ENCODE measurements at places on chromosomes 7 and 10. TPM values are rescaled to one million over a fixed set of nuclear protein-coding genes. Genes with fewer than 3 reads are reported as not detected.

- no peaks in the 10 kb centered on the region for H3K27me3 ChIP-seq
- no peaks in the 10 kb centered on the region for H3K4me1 ChIP-seq
- DNase-seq, result no peak
- H3K27ac ChIP-seq, result no peak overlapping the region
These were observed 397.5 kb downstream of the KCNMA1 start for GRCh38 chr10:77240041-77240652.

DNA sequence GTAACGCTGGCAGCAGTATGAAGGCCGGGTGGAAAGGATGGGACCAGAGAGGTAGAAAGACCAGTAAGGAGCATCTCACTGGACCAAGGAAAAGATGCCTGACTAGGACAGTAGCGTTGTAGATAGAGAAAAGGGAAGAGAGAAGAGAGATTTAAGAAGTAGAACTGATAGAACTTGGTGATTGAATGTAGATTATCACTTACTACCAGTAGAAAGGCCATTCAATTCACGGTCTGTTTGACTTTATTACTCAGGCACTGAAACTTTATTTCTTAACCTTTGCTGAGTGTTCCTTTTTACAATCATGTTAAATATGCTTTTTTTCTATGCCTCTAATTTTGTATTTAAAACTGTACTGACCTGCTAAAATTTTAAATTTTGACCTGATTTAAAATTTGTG lies 12.2 kb downstream of the MCU start:
- H3K36me3 ChIP-seq, result no peaks in the 10 kb centered on the region
- H3K4me1 ChIP-seq, result no peaks in the 10 kb centered on the region
- no peak for DNase-seq
- no peaks in the 10 kb centered on the region for H3K27me3 ChIP-seq
- no peak overlapping the region for H3K4me3 ChIP-seq

DNA sequence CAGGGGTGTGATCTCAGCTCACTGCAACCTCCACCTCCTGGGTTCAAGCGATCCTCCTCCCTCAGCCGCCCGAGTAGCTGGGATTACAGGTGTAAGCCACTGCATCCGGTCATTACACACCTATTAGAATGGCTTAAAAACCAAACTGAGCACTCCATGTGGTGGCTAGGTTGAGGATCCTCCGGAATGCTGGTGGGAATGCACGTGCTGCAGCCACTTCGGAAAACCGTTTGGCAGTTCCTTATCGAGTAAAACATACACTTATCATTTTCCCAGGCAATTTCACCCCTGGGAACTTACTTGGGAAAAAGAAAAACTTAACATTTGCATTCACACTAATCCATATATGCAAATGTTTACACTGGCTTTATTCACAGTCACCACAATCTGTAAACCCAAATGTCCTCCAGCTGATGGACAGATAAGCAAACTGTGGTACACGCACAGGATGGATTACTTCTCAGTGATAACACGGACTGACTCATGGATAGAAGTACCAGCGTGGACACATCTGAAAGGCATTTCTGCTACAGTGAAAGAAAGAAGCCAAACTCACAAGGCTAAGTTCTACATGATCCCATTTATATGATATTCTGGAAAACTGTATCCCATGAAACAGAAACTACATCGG lies 20.4 kb downstream of the RFC2 start:
- no peak for DNase-seq
- no peak overlapping the region for H3K27ac ChIP-seq
- no peaks in the 10 kb centered on the region for H3K27me3 ChIP-seq
- H3K36me3 ChIP-seq, result peaks cover 8% of the 10 kb centered on the region
- no peak overlapping the region for H3K4me3 ChIP-seq
- peaks cover 68% of the 10 kb centered on the region for H3K4me1 ChIP-seq

DNA sequence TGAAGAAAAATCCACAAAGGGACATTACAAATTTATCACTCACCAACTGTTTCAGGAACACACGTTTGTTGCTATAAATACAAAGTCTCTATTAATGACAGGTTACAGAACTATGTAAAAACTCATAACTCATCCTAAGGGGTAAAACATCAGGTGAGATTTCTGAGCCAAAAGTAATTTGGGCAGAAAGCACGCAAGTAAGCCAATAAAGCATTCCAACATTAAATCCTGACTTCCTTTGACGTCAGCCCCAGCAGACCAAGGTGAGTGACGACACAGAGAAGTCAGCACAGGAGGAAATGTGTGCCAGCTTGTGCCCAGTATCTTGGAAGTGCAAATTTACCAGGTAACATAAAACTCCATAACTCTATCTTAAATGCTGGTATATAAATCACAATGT lies 45.7 kb downstream of the IMMP2L start:
- no peak overlapping the region for H3K27ac ChIP-seq
- no peaks in the 10 kb centered on the region for H3K27me3 ChIP-seq
- no peak for DNase-seq

DNA sequence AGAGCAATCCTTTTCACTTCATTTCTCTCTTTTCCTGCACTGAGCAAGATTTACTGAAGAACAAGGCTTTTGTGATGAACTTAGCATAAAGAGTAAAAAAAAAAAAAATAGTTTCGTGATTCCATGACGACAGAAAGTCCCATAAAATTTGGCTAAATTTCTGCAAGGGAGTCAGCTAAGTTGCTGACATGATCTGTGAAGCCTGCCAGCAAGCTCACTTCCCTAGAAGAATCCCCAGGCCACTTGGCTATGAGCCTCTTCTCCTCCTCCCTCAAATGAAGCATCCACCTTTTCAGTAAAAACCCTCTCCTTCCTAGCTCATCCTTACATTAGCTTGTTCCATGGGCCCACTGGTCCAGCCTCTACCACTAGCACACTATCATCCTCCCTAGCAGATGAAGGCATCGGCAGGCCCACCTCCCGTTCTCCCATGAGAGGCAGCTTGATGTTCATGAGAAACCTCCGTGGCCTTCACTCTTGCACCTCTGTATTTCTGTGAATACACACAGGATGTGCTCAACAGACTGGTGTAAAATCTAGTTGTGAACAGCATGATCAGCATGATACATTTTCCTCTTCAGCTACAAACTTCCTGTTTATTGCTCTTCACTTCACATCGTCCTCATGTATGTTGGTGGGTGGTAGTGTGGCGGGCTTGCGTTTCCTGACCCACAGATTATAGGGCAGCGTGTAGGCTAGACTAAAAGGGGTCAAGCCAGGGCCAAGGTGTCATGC lies 30.9 kb downstream of the GIMAP8 start:
- no peak for DNase-seq
- no peaks in the 10 kb centered on the region for H3K36me3 ChIP-seq
- no peaks in the 10 kb centered on the region for H3K27me3 ChIP-seq
- no peak overlapping the region for H3K27ac ChIP-seq

DNA sequence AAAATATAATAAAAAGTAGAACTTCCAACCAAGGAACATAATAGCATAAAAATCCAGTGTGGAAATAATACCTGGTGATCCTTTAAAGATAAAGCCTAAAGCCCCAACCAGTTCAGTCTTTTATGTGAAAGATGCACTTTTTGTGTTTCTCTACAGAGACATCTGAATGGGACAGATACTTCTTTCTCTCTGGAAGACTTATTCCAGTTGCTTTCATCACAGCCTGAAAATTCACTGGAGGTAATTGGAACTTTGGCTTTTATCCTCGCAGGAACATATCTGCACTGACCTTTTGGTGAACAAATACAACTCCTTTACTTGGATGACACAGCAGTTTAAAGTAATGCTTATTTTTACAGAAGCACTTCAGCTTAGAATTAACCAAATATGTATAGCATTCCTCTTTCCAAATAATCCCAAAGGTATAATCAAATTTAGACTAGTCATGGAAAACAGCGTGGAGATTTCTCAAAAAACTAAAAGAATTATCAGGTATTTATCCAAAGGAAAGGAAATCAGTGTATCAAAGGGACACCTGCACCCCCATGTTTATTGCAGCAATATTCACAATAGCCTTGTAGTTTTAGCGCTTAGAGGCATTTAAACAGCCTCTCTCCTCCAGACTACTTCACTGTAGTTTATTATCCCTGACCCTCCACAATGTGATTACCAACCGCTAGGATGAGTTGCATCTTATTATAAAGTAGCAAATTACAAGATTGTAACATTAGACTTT lies 16.8 kb downstream of the HNRNPA2B1 start:
- no peak for DNase-seq
- H3K27me3 ChIP-seq, result no peaks in the 10 kb centered on the region
- peak overlapping the region; percentile 38 for H3K27ac ChIP-seq
- peaks cover 6% of the 10 kb centered on the region for H3K4me1 ChIP-seq
- peaks cover 6% of the 10 kb centered on the region for H3K36me3 ChIP-seq

DNA sequence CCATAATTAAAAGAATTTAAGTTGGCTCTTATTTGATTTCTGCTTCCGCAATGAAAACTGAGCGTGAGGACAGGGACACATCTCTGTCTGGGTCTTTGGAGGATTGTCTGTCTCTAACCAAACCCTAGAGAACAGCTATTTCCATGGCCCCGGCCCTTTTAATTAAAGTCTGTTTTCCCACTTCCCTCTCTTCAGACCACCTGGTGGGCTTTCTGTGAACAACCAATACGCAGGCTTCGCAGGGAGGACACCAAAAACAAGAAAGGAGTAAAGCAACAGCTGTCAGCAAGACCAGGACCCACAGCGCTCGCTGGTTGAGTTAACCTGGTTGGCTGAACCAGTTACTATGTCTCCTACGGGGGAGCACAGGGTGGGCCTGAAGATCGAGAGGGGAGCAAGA lies 217.1 kb upstream of the FRMD4A start:
- H3K27me3 ChIP-seq, result no peaks in the 10 kb centered on the region
- no peak for DNase-seq
- H3K27ac ChIP-seq, result no peak overlapping the region
- peaks cover 30% of the 10 kb centered on the region for H3K36me3 ChIP-seq
- peaks cover 36% of the 10 kb centered on the region for H3K4me1 ChIP-seq

- no peak overlapping the region for H3K27ac ChIP-seq
- no peaks in the 10 kb centered on the region for H3K36me3 ChIP-seq
- H3K4me3 ChIP-seq, result no peak overlapping the region
- H3K4me1 ChIP-seq, result no peaks in the 10 kb centered on the region
- H3K27me3 ChIP-seq, result no peaks in the 10 kb centered on the region
These were observed 163.7 kb upstream of the CDC14C start for GRCh38 chr7:48760528-48761265.

- H3K27ac ChIP-seq, result no peak overlapping the region
- peak; percentile 6 for DNase-seq
- H3K4me3 ChIP-seq, result no peak overlapping the region
- no peaks in the 10 kb centered on the region for H3K36me3 ChIP-seq
- no peaks in the 10 kb centered on the region for H3K27me3 ChIP-seq
These were observed 149.2 kb upstream of the GHITM start for GRCh38 chr10:83990126-83990525.

DNA sequence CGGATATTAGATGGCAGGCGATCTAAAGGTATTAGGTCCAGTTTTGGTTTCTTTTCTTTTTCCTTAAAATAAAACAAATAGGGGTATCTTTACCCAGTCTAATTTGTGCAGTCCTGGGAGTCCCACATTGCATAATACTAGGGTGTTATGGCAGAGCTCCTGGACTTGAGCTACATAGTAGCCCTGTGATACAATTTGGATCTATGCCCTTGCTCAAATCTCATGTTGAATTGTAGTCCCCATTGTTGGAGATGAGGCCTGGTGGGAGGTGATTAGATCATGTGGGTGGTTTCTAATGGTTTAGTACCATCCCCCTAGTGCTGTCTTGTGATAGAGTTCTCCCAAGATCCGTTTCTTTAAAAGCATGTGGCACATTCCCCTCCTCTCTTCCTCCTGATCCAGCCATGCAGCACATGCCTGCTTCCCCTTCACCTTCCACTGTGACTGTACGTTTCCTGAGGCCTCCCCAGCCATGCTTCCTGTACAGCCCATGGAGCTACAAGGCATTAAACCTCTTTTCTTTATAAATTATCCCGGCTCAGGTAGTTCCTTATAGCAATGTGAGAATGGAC lies 141.9 kb downstream of the RPS24 start:
- no peaks in the 10 kb centered on the region for H3K4me1 ChIP-seq
- H3K4me3 ChIP-seq, result no peak overlapping the region
- H3K27ac ChIP-seq, result no peak overlapping the region
- H3K27me3 ChIP-seq, result no peaks in the 10 kb centered on the region
- H3K36me3 ChIP-seq, result no peaks in the 10 kb centered on the region
- no peak for DNase-seq

DNA sequence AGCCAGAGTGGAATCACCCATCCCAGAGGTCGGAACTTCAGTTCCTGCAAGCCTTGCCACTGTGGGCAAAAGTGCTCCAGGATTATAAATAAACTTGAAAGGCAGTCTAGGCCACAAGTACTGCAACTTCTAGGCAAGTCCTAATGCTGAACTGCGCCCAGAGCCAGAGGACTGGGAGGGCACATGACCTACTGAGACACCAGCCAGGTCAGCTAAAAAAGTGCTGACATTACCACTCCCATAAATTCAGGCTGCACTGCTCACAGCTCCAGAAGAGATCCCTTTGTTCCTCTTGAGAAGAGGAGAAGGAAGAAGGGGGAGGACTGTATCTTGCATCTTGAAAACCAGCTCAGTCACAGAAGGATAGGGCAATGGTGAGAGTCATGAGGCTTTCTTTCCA lies 1084.1 kb upstream of the PHF14 start:
- no peak overlapping the region for H3K4me3 ChIP-seq
- DNase-seq, result no peak
- H3K36me3 ChIP-seq, result no peaks in the 10 kb centered on the region
- no peak overlapping the region for H3K27ac ChIP-seq

DNA sequence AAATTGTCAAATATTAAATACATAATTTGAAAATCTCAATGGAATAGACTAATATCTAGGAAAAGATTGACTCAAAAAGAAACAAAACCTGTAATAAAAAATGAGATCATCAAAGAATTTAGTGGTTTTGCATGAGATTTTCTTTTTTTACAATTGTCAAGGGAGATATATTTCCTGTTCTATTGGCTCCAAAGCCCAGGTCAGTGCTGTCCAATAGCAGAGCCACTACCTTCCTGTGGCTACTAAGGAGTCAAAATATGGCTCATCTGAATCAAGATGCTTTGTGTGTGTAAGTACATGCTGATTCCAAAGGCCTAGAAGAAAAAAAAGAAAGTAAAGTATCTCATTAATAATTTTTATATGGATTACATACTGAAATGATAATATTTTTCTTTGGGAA lies 191.9 kb downstream of the C7orf25 start:
- no peaks in the 10 kb centered on the region for H3K27me3 ChIP-seq
- H3K4me3 ChIP-seq, result no peak overlapping the region
- no peaks in the 10 kb centered on the region for H3K36me3 ChIP-seq
- no peak for DNase-seq
- H3K27ac ChIP-seq, result no peak overlapping the region

GRCh38 chr7:85101347-85101746 lies 85.5 kb downstream of the SEMA3D start:
- H3K36me3 ChIP-seq, result no peaks in the 10 kb centered on the region
- no peak overlapping the region for H3K4me3 ChIP-seq

DNA sequence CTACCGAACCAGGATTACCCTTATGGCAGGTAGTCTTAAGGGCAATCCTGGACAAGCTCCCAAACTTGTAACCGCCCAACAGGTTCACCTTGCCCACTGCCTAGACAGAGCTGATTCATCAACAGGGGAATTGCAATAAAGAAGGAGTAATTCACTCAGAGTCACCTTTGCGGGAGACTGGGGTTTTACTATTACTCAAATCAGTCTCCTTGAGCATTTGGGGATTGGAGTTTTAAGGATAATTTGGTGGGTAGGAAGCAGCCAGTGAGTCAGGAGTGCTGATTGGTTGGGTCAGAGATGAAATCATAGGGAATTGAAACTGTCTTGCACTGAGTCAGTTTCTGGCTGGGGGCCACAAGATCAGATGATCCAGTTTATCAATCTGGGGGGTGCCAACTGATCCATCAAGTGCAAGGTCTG lies 25.3 kb downstream of the HK1 start:
- no peaks in the 10 kb centered on the region for H3K4me1 ChIP-seq
- no peak overlapping the region for H3K4me3 ChIP-seq
- no peak overlapping the region for H3K27ac ChIP-seq
- no peak for DNase-seq

KCP gene
- total RNA-seq, result 3.8 TPM

RFC2 gene
- total RNA-seq, result 33.2 TPM

OR13A1 gene
- total RNA-seq, result 2.3 TPM

SLC26A5 gene
- total RNA-seq, result not detected

ZP3 gene
- total RNA-seq, result 0.64 TPM

Data from B cell (primary cell).